Activated B cell treated with CpG ODN at 0.5 μM for 24 hours (primary cell): ENCODE measurements at places on chromosomes 11 and 22. TPM values are rescaled to one million over a fixed set of nuclear protein-coding genes. Genes with fewer than 3 reads are reported as not detected.
A peak's percentile ranks its signal among the peaks of the same experiment; 100 is the strongest.

DNA sequence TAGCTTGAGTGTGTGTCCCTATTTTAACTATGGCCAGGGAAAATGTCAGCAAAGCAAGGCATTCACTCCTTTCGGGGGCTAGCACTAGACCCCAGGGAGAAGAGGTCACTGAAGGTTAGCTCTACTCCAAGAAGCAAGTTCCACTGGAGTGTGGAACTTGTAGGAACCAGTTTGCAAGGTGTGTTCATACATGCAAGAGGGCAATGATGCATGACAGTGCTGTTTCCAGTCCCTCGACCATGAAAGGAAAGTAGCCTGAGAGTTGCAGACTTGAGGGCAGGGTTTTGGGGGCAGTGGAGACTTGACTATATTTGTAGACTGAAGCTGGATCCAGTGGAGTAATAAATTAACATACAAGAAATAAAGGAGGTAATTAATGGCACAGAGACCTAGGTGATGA lies 21.6 kb upstream of the SLC36A4 start:
- no peak overlapping the region for H3K4me3 ChIP-seq
- no peak overlapping the region for H3K27ac ChIP-seq
- DNase-seq, result no peak
- H3K4me1 ChIP-seq, result no peaks in the 10 kb centered on the region
- H3K36me3 ChIP-seq, result no peaks in the 10 kb centered on the region
- peaks cover 3% of the 10 kb centered on the region for H3K27me3 ChIP-seq

DNA sequence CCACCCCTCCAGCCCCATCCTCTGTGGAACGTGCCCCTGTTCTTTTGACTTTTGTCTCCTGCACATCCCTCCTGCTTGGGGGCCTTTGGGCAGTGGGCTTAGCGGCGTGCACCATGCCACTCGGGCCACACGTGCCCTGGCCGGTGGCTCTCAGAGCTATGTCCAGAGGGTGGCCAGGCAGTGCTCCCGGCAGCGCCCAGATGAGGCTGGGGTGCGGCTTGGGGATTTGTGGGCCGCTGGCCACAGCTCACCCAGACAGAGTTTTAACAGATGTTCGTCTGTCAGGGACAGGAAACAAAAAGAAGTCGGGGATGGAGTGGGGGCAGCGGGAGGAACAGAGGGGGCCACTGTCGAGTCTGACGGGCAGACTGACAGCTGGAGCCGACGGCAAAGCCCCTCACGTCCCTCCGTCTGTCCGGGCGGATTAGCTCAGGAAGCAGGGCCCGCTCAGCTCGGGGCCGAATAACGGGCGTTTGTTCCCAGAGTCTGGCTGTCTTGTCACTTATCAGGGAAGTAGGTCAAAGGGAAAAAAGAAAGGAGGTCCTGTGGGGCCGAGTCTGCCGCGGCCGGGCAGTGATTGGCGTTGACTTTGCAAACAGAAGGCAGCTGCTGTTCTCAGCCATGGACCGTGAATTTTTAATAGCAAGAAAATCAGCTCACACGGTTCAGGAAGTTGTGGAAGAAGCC lies 61.6 kb downstream of the LRP5 start:
- H3K27ac ChIP-seq, result peak overlapping the region; percentile 12
- peaks cover 5% of the 10 kb centered on the region for H3K27me3 ChIP-seq
- no peak for DNase-seq
- H3K4me3 ChIP-seq, result peak overlapping the region; percentile 53
- peaks cover 62% of the 10 kb centered on the region for H3K4me1 ChIP-seq

DNA sequence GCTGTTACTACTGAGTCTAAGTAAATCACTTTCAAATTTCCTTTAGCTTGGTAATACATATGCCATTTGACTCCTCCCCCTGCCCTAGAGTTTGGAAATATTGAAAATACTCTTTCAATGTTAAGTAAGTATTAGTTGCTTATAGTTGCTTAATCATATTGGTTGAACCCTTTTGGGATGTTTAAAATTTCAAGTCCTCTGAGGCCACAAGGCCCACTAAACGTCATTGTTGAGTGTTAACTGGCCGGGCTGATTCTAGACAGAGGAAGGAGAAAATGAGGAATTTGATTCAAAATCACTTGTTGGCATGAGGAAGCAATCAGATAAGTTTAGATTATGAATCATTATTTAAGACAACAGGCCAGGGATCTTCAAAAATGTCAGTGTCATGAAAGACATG lies 8.5 kb downstream of the NAV2 start:
- no peak overlapping the region for H3K27ac ChIP-seq
- H3K36me3 ChIP-seq, result no peaks in the 10 kb centered on the region
- H3K27me3 ChIP-seq, result peaks cover 19% of the 10 kb centered on the region
- no peak for DNase-seq
- H3K4me3 ChIP-seq, result no peak overlapping the region

DNA sequence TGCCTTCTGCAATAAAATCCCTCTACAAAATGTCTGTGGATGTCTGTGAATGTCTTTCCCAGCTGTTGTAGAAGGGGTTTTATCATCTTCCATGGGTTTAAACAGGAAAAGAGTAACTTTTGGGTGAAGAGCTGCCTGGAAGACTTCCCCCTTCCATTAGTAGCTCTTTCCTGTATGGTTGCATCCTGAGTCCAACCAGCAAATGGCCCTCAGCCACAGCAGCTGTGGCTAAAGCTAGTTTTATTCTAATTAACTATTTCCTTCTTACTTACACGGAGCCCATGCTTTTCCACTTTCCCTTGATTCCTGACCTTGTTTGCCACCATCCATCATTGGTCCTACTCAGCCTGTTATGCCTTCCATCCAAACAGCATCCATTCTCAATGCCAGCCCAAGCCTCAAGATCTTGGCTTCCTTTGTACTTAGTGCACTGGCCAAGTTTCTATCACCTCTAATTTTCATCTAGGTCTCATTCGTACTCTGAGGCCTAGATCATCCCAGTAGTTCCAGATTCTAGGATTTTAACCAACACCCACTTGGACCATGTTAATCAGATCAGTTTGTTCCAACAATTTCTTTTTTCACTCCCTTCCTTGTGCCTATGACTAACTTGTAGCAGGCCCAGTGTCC lies 41.5 kb upstream of the CADM1 start:
- H3K27me3 ChIP-seq, result peaks cover 3% of the 10 kb centered on the region
- H3K36me3 ChIP-seq, result no peaks in the 10 kb centered on the region
- H3K4me1 ChIP-seq, result no peaks in the 10 kb centered on the region
- no peak for DNase-seq
- no peak overlapping the region for H3K27ac ChIP-seq

UCP3 gene
- 4.4 and 5.7 TPM in 2 replicates for total RNA-seq

SOX10 gene
- not detected in 2 replicates for total RNA-seq

- no peak for DNase-seq
- peak within 1 kb of the TSS; percentile 79 for H3K4me3 ChIP-seq
- peaks cover 41% of the 10 kb centered on the region for H3K27me3 ChIP-seq
- peaks cover 10% of the 10 kb centered on the region for H3K4me1 ChIP-seq
- H3K27ac ChIP-seq, result no peak within 1 kb of the TSS
These were observed at the start of gene BACE1 for GRCh38 chr11:117316197-117316961. TSS of gene BACE1 (minus strand) at chr11:117316256. CDS start at chr11:117315795, 461 bp downstream.

RAB3IL1 gene
- total RNA-seq, result not detected in 2 replicates

- peaks cover 25% of the 10 kb centered on the region for H3K36me3 ChIP-seq
- H3K4me1 ChIP-seq, result peaks cover 34% of the 10 kb centered on the region
- H3K27ac ChIP-seq, result no peak overlapping the region
These were observed 640 bp upstream of the ZDHHC8 start for GRCh38 chr22:20130731-20131596.

- H3K27me3 ChIP-seq, result no peaks in the 10 kb centered on the region
- no peak overlapping the region for H3K4me3 ChIP-seq
- no peaks in the 10 kb centered on the region for H3K36me3 ChIP-seq
- DNase-seq, result no peak
- H3K27ac ChIP-seq, result no peak overlapping the region
- H3K4me1 ChIP-seq, result no peaks in the 10 kb centered on the region
These were observed 236.1 kb downstream of the KCNA4 start for GRCh38 chr11:29780756-29781155.

TMEM132A gene
- total RNA-seq, result 8.2 and 8.7 TPM in 2 replicates

DNA sequence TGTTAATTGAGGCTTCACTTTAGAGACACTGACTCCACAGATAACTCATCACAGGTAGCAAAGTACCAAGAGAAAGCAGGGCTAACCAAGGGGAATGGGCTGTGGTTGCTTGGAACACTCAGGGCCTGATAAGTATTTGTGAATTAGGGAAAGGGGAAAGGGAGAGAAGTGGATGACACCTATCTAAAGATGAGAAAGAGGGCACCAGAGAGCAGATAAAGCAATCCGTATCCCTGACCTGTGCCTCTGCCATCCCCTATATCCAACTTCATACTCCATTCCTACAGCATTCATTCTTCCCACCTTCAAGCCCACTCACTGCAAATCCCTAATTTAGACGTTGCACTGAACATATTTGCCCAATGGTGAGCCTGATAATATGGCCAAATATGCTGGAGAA lies 43.0 kb upstream of the API5 start:
- no peaks in the 10 kb centered on the region for H3K4me1 ChIP-seq
- H3K4me3 ChIP-seq, result no peak overlapping the region
- no peak overlapping the region for H3K27ac ChIP-seq
- H3K27me3 ChIP-seq, result peaks cover 3% of the 10 kb centered on the region
- DNase-seq, result no peak

GRCh38 chr22:44365832-44366231 lies 53.1 kb upstream of the SHISAL1 start:
- H3K27ac ChIP-seq, result no peak overlapping the region
- DNase-seq, result no peak
- H3K27me3 ChIP-seq, result no peaks in the 10 kb centered on the region
- H3K4me1 ChIP-seq, result no peaks in the 10 kb centered on the region

ANKK1 gene
- 0.20 and 0.60 TPM in 2 replicates for total RNA-seq

CHRNA10 gene
- total RNA-seq, result 2.5 and 3.0 TPM in 2 replicates

- H3K36me3 ChIP-seq, result no peaks in the 10 kb centered on the region
- H3K4me3 ChIP-seq, result no peak overlapping the region
- no peaks in the 10 kb centered on the region for H3K27me3 ChIP-seq
- no peaks in the 10 kb centered on the region for H3K4me1 ChIP-seq
- no peak for DNase-seq
These were observed 19.8 kb upstream of the GNB1L start for GRCh38 chr22:19874307-19875060.

LYVE1 gene
- total RNA-seq, result not detected in 2 replicates

- DNase-seq, result no peak
- H3K4me1 ChIP-seq, result peaks cover 2% of the 10 kb centered on the region
- H3K4me3 ChIP-seq, result no peak overlapping the region
- H3K27me3 ChIP-seq, result peaks cover 21% of the 10 kb centered on the region
- H3K27ac ChIP-seq, result no peak overlapping the region
These were observed 41.7 kb upstream of the APLNR start for GRCh38 chr11:57278721-57279095.

GRCh38 chr11:117333917-117334316 lies 6.3 kb downstream of the CEP164 start:
- no peaks in the 10 kb centered on the region for H3K4me1 ChIP-seq
- H3K36me3 ChIP-seq, result peaks cover 40% of the 10 kb centered on the region
- no peak for DNase-seq
- H3K4me3 ChIP-seq, result no peak overlapping the region

RPS6KA4 gene
- total RNA-seq, result 18.0 and 22.6 TPM in 2 replicates

HMOX1 gene
- total RNA-seq, result 13.3 TPM in 2 replicates

WNT7B gene
- total RNA-seq, result not detected in 2 replicates

MS4A15 gene
- not detected in 2 replicates for total RNA-seq

DNA sequence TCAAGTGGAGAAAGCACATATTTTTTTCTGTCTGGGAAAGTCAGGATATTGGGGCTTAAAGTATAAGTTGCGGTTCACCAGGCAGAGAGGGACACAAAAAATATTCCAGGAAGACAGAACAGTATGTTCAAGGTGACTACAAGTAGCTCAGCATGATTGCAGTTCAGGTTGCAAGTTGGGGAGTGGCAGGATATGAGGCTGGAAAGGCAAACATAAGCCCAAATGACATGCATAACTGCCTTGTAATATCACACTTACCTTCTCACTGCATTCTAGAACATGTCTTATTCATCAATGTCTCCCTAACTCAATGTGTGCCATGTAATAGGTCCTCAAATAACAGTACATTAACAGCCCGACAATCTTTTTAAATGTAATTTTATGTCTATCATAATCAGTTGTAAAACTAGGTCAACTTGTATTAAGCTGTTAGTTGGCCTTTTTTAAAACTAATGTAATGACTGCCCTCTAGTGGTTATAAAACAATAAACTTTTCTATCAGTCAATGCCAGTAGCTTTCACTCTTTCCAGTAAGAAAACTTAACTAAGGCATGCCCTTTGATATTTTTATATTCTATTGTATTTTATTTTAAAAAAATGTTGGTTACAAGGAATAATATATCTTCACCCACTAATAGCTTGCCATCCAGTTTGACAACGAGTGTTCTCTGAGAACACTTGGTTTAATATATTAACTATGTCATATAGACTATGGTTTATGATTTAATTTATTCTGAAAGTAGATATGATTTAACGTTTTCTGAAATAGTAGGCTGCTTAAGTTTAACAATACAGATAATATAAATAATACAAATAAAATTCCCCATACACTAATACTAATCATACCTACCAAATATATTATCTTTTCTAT lies 39.4 kb upstream of the CFAP300 start:
- H3K36me3 ChIP-seq, result no peaks in the 10 kb centered on the region
